Fibroblast of skin of left quadriceps (primary cell): ENCODE measurements at places on chromosomes 1 and 21.

- DNase-seq: peak; percentile 87
These were observed 82.6 kb upstream of the PTGFR start for GRCh38 chr1:78408192-78408591.

- no peak for DNase-seq
These were observed 15.2 kb upstream of the KCNQ4 start for GRCh38 chr1:40768146-40768990.

- DNase-seq: peak; percentile 79
These were observed 435.8 kb downstream of the MRPL39 start for GRCh38 chr21:25171438-25171837.

GRCh38 chr1:48675251-48675650 lies 101.4 kb downstream of the BEND5 start:
- DNase-seq: no peak

- DNase-seq: no peak
These were observed 2.4 kb downstream of the CLDN14 start for GRCh38 chr21:36477559-36477958.
